RCC 7860 (cell line): ENCODE measurements at places on chromosomes 1 and 21.

GRCh38 chr1:230609208-230609607, 33.1 kb upstream of the COG2 start:
- no peak for DNase-seq

GRCh38 chr1:180435566-180435965, 66.8 kb downstream of the ACBD6 start:
- no peak for DNase-seq

GRCh38 chr1:217617126-217617525, 13.8 kb downstream of the GPATCH2 start:
- DNase-seq: no peak

DNA sequence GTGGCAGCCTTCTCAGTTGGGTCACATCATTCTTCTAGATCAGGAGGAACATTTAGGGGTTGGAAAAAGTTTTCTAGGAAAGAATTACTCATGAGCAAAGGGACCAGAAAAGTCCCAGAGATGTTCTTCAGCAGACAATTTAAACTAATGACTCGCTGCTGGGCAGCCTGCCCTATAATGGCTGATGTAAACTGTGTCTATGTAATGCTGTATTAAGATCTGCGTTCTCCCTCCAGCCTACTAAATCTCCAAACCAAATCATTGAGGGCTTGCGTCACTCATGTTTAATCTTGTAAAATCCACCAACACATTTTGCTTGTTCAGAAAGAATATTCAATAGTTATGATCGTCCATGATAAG, 92.1 kb downstream of the LRRC8C start:
- peak; percentile 16 for DNase-seq

GRCh38 chr1:51285055-51285454, 45.3 kb downstream of the TTC39A start:
- DNase-seq: no peak

GRCh38 chr1:243354511-243355153, 98.8 kb downstream of the SDCCAG8 start:
- DNase-seq: no peak

DNA sequence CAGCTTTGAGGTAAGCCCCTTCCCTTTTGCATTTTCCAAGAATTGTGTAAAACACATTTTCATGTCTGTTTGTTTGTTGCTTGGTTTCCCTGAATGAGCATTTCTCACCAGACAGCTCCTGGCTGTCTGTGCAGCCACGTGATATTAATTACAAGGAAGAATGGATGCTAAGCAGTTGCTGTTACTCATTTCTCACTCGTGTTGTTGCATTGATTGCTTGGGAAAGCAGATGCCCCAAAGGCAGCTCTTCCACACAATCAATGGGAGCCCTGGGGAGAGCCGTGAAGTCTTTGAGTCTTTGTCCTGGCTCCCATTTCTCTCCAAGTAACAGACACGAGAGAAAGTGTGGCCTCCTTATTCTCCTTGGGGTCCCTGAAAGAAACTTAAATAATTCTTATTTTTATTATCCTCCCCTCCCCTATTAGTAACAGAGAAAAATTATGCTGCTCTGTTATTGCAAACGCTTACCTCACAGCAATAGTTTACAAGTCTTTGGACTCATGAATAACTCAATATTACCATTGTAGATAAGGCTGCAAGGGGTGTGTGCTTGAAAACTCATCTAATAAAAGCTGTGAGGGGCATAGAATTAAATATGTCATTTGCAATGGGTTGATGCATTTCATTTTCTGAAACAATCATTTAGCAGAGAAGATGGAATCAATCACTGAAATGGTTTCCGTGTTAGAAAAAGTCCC, 127.7 kb upstream of the CAMK1G start:
- no peak for DNase-seq

- no peak for DNase-seq
These were observed 97.7 kb downstream of the TMEM53 start for GRCh38 chr1:44576456-44577150.

DNA sequence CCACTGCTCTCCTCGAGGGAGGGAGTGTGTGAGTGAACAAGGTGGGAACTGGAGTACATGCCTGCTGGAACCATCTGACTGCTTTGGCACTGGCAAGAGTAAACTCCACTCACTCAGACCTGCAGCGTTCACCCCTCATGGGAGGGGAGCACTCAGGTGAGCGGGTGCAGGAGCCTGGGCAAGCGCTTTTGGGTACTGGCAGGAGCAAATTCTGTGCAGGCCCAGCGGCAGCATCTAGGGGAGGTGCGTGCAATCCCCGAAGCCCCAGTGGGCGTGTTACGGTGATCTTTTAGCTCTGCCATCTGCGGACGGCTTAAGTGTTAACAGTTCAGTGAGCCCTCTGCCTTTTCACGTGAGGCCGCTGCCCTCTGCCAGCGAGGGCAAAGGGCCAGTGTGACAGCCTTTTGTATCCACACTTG, 127.4 kb downstream of the PATJ start:
- DNase-seq: no peak

GRCh38 chr1:234721476-234722269, 111.7 kb upstream of the IRF2BP2 start:
- peak; percentile 77 for DNase-seq

GRCh38 chr1:89910780-89911179, 84.1 kb upstream of the ZNF326 start:
- DNase-seq: peak; percentile 97

- DNase-seq: no peak
These were observed 44.6 kb upstream of the ZNF281 start for GRCh38 chr1:200454425-200454824.

DNA sequence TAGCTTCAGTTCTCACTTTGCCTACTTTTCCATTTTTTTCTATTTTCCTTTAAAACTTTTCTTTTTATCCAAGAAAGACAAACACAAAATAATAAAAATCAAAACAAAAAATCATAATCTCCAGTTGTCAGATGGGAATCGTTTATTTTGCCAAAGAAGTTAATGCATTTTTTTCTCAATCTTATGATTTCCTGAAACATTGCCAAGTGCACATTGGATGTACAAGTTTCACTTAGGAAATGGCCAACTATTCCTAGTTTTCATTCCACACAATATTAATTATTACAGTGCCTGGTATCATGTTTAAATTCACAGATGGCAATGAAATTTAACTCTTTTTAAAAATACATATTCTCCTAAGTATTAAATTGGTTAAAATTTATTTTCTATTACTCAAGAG, 1050.5 kb downstream of the TTLL7 start:
- DNase-seq: no peak

- peak; percentile 10 for DNase-seq
These were observed 482.4 kb downstream of the NPHP4 start for GRCh38 chr1:5509664-5510452.

DNA sequence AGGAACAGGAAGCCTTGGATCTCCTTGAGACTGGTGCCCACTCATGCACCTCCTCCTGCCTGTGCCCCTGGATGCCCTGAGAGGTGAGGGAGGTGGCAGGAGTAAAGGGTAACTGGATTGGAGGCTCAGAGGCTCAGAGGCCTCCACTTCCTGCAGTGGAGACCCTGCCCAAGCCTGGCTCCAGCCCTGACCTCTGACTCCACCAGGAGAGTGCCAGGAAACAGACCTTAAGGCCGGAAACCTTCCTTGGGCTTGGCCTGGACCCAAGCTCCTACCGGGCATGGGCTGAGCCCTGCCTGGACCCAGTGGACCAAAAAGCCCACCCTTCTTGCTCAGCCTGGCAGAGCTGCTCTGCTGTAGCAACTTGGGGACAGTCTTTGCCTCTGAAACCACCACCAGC, 15.0 kb upstream of the CELA3B start:
- DNase-seq: no peak

- no peak for DNase-seq
These were observed 33.0 kb downstream of the LRRN2 start for GRCh38 chr1:204652497-204652896.

DNA sequence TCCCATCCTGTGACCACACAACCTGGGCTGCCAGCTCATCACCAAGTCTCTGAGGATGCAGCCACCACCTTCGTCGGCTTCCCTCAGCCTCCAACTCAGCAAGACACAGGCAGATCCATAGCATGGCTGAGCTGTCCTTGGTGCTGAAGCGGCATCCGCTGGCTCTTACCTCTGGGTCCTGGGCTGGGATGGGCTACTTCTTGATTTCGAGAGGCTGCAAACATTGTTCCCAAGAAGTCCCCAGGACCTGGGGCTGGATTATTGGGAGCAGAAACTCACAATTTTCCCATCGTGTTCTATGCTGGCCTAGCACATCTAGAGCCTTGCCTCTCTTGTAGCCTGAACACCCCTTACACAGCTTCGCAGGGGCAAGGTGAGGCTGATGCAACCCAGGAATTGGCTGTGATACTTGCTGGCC, 24.9 kb upstream of the C1QA start:
- DNase-seq: no peak
